ENCODE measurements at places on chromosomes 3 and 15. TPM values are rescaled to one million over a fixed set of nuclear protein-coding genes. Genes with fewer than 3 reads are reported as not detected.

KCNMB2 gene
- not detected for total RNA-seq

DNA sequence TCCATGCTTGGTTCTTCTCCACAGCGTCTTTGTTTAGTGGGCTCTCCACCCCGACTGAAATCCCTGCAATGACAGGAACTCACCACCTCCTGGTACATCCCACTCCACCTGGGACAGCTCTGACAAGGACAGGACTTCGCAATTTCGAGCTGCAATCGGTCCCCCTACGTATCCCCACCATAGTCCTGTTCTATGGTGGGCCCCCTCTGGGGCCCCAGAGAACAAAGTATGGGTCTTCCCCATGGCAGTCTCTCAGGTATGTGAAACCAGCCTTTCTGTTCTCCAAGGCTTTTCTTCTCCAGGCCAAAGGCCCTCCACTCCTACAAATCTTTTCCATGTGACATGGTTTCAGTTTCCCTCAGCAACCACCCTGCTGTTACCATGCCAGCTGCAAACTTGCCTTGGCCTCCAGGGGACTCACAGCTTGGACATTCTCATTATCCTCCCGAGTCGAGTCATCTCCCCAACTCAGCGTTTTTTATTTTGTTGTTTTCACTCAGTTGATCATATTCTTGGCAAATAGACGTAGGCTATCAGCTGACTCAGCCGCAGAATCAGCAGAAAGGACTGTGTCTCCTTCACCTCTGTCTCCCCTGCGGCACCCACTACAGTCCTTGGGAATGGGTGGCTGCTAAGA is 233.3 kb downstream of the OPA1 start:
- no peak for ATAC-seq

DNA sequence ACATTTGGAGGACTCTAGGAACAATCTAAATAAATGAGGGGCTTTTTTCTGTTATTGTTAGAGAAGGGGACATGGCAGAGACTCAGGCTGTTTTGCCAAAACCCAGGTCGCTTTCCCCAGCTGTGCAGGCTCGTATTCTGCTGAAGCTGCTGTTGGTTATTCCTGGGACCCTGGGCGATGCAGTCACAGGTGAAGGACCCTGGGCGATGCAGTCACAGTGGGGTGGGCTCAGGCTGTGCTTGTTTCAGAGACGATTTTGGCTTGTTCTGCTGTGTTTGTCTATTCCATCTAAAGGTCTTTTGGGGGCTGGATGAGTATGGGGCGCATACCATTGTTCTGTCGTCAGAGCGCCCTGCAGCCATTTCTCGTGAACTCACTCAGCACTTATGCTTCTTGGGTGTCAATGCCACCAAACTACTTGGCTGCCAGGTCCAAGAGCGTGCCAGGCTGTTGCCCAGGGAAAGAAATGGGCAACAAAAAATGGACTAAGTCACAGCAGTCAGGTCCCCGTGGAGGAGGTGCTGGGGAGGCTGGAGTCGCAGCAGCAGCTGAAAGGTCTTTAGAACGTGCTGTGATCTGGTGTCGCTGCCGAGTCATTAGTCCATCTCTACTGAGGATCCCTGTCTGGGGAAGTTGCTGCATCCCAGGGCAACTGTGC is 151.4 kb downstream of the CHDH start:
- ATAC-seq = no peak

ROPN1 gene
- not detected for total RNA-seq

DNA sequence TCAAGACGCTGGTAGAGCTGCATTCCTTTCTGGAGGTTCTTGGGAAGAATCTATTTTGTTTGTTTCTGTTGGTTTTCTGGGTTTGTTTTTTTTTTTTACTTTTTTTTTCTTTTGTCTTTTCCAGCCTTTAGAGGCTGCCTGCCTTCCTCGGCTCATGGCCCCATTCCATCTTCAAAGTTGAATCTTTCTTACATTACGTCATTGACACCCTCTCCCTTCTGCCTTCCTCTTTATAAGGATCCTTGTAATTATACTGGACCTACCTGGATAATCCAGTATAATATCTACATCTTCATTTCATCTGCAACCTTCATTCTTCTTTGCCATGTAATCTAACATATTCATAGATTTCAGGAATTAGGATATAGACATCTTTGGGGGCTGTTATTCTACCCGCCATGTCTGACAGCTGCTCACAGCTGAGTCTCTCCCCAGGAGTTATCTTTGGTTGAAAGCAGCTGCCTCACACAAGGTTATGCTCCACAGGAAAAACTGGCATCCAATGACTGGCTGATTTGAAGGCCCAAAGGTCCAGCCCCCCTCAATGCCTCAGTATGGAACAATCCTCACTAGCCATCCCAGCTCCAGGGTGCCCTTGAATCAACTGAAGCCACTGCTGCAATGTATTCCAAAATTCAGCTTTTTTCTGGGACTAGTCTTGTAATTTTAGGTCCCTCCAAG is 38.4 kb upstream of the THBS1 start:
- no peak for ATAC-seq

Data from activated T-helper 17 cell treated with anti-CD3 and anti-CD28 coated beads, Interleukin-2, amount 50 U/mL, for 72 hours (primary cell).